AG08396 (cell line): ENCODE measurements at places on chromosomes 2 and 18.

- no peak for DNase-seq
Observed at GRCh38 chr2:56465491-56465890, 281.7 kb downstream of the CCDC85A start.

GRCh38 chr2:160223560-160223959 lies 23.5 kb upstream of the ITGB6 start:
- no peak for DNase-seq

- DNase-seq = no peak
Observed at GRCh38 chr2:228597032-228597431, 415.5 kb upstream of the SPHKAP start.

DNA sequence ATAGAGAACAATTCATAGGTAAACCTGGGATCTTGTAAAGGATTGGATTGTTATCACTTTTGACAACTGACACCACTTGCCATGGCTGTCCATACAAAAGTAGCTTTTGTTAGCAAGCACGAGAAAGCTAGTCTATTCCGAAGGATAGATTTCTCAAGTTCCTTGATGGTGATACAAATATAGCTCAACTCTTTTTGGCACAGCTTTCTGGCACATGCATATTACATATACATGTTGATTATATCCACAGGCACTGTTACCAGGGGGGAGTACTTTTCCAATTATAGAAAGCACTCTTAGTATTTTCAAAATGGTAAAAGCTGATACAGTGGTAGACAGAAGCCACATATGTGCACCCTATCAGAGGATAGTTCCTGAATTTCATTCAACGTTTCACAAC lies 168.9 kb downstream of the UPP2 start:
- no peak for DNase-seq

GRCh38 chr18:24018299-24018886 lies 3.8 kb downstream of the TTC39C start:
- no peak for DNase-seq

DNA sequence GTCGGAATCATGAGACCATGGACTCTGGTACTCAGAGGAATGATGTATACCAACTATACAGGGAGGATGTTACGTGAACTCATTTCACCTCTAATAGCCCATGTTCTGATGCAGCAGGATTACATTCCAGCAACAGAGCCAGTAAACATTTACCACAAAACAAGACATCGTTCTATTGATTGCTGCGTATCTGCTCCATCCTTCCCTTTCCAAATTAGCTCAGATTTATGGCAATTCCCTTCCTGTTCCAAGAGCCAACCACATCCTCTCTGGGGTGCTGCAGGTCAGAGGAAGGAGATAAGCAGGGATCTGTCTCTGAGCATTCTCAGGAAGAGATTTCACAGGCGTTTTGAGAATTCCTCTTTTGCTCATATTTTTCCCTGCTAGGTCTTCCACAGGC lies 98.3 kb downstream of the KLF7 start:
- DNase-seq = no peak

- DNase-seq = peak; percentile 67
Observed at GRCh38 chr2:121451398-121451797, 79.3 kb upstream of the RNU4ATAC start.

- DNase-seq = no peak
Observed at GRCh38 chr2:33430856-33431255, 45.6 kb upstream of the RASGRP3 start.

DNA sequence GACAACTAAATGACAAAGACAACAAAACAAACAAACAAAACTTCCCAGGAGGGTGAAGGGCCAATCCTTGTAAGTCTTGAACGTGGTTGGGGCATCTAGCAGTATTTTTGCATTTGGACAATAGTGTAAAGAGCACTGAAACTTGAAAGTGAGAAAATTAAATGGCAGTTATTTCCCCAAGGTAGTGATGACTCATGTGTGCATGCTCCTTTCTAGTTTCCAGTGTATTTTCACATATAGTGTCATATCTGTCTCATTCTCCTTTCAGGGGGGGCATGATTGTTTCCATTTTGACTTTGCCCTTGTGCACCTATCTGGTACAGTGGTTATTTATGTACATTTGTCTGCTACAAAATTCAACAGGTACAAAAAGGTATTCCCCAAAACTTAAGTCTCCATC lies 39.5 kb downstream of the CERS6 start:
- no peak for DNase-seq
